ENCODE measurements at places on chromosomes 2 and 18.

DNA sequence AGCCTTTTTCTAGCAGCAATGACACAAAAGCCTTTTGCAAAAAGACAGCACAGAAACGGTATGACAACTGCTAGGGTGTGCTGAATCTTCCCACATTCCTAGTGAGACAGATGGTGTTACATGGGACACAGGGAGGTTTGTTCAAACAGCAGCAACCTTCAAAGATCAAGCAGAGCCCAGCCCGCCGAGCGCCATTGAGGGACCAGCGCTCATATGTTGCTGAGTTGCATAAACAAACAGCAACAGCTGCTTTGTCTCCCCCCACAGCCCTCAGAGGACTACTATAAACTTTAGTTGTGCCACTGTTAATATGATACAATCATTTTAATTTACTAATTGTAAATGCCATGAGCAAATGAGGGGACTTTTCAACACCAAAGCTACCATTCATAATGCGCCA, 117.7 kb downstream of the ZEB2 start:
- no peak for DNase-seq

DNA sequence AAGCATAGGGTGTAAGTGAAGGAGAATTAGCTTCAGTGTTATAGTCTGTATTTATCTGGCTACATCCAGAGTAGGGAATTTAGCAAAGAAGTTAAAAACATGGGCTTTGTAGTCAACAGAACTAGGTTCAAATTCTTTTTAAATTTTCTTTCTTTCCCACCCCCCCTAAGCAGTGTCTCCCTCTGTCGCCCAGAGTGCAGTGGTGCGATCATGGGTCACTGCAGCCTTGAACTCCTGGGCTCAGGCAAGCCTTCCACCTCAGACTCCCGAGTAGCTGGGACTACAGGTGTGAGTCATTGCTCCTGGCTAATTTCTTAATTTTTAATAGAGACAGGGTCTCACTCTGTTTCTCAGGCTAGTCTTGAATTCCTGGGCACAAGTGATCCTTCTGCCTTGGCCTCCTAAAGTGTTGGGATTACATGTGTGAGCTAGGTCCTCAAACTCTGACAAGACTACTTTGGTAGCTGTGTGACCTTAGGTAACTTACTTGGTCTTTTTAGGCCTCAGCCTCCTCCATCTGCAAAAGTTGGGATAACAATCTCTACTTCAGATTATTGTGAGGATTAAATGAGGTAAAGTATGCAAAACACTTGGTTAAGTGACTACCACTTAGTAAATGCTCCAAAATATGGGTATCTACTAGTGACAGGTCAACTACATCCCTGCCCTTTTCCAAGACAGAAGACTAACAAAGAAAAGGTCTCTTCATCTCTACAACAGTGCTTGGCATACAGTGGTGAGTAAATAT, 17.8 kb downstream of the DOK1 start:
- DNase-seq = no peak

GRCh38 chr2:164678631-164679149, 57.4 kb upstream of the GRB14 start:
- DNase-seq = no peak

- DNase-seq = no peak
Observed at GRCh38 chr2:8628179-8628865, 53.5 kb upstream of the ID2 start.

DNA sequence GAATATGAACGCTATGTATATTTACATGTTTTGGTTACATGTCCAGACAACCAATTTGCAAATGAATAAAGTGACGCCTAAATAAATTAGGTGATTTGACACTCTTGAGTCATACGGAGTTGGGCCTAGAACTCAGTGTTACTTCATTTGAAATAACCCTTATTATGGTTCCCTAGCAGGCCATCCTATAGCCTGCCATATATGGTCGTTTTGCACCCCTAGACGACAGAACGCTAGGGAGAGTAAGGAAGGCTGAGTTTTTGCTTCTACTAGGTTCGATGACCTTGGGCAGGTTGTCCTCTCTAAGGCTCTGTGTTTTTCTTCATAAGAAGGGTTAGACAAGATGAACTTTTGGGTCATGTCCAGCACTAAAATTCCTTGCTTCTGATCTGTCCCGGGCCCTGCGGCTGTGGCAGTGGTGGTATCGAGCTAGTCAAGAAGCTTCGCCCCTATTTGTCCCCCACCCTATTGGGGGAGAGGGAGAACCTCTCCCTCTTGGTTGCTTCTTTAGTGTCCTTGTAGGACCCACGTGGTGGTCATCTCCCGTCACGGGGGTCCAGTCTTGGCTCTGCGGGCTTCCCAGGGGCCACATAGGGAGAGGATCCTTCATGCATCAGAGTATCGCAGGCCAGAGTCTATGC, 574 bp upstream of the EML4 start:
- no peak for DNase-seq

- no peak for DNase-seq
Observed at GRCh38 chr2:97779141-97779540, 65.8 kb downstream of the ZAP70 start.

- no peak for DNase-seq
Observed at GRCh38 chr2:230875347-230876315, 10.9 kb downstream of the ITM2C start.

DNA sequence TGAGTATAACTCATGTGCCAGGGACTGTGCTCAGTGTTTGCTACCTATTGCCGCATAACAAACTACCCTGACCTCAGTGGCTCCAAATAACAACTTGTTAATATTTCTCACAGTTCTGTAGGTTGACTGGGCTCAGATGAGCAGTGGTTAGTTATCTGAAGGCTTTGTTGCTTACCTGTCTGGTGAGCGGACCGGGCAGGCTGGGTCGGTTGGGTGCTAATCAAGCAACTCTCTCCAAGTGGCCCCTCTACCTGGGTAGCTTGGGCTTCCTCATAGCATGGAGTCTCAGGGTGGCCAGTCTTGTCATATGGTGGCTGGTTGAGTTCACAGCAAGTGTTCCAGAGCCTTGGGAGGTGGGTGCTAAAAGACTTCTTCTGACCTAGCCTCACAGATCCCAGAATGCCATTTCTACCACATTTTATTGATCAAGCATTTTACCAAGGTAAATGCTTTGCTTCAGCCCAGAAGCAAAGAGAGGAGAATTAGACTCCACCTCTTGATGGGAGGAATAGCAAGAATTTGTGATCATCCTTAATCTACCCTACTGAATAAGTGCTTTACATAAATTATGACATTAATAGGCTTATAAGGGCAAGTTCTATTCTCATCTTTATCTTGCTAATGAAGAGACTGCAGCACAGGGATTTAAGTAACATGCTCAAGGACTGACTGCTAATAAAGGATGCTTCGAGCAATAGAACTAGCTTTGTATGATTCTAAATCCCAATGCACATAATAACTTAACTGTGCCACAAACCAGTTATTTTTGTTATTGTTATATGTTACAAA, 16.9 kb downstream of the RAB31 start:
- DNase-seq = no peak

- peak; percentile 70 for DNase-seq
Observed at GRCh38 chr2:46252891-46253659, 44.1 kb upstream of the EPAS1 start.

GRCh38 chr18:28005164-28005563, 171.8 kb downstream of the CDH2 start:
- DNase-seq = no peak

Measured in GM23248 (cell line).